ENCODE measurements at places on chromosomes 2 and 18. TPM values are rescaled to one million over a fixed set of nuclear protein-coding genes. Genes with fewer than 3 reads are reported as not detected.

THSD7B gene
- not detected for total RNA-seq

PPP4R1 gene
- 40.2 TPM for total RNA-seq

CLK1 gene
- 228 TPM for total RNA-seq

ACVR1C gene
- total RNA-seq = 2.1 TPM

IKZF2 gene
- 20.6 TPM for total RNA-seq

IL1RL1 gene
- not detected for total RNA-seq

KCNJ13 gene
- not detected for total RNA-seq

THOC1 gene
- total RNA-seq = 52.1 TPM

FLACC1 gene
- total RNA-seq = 2.9 TPM

NXPH2 gene
- total RNA-seq = not detected

DSC2 gene
- total RNA-seq = not detected

APCDD1 gene
- not detected for total RNA-seq

ATOH8 gene
- total RNA-seq = not detected

EIF2AK2 gene
- total RNA-seq = 101 TPM

EXOC6B gene
- total RNA-seq = 22.7 TPM

RNMT gene
- total RNA-seq = 40.7 TPM

DNA sequence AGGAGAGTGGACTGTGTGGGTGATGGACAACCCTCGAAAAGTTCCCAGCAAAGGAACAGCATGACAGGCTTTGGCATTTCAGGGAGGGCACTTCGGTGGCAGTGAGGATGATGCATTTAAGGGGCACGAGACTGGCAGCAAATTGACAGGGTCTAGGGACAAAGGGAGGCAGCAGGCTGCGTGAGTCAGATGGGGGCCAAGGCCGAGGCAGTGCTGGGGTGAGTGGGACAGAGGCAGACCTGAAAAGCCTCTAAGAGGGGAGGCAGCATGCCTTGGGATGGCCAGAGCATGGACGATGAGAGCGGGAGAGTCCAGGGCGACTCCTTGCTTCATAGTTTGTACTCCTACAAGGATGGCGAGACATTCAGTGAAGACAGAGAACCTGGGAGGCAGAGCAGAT lies 49.5 kb upstream of the LYPD1 start:
- no peak for DNase-seq

GRCh38 chr2:176089843-176090395 lies 2.6 kb upstream of the HOXD13 start:
- DNase-seq = no peak

GRCh38 chr2:67945940-67946339 lies 116.9 kb downstream of the C1D start:
- no peak for DNase-seq

- no peak for DNase-seq
These were observed 14.2 kb downstream of the RBM43 start for GRCh38 chr2:151247432-151247831.

GRCh38 chr2:208565690-208566416 lies 159.3 kb downstream of the PTH2R start:
- no peak for DNase-seq

- no peak for DNase-seq
These were observed 78.5 kb downstream of the PRKCE start for GRCh38 chr2:45729753-45730512.

GRCh38 chr2:198652461-198652860 lies 805.3 kb downstream of the SATB2 start:
- no peak for DNase-seq

- peak; percentile 11 for DNase-seq
These were observed 11.6 kb downstream of the ECEL1 start for GRCh38 chr2:232476045-232476444.

GRCh38 chr18:23012249-23012648 lies 79.1 kb downstream of the RBBP8 start:
- DNase-seq = no peak

DNA sequence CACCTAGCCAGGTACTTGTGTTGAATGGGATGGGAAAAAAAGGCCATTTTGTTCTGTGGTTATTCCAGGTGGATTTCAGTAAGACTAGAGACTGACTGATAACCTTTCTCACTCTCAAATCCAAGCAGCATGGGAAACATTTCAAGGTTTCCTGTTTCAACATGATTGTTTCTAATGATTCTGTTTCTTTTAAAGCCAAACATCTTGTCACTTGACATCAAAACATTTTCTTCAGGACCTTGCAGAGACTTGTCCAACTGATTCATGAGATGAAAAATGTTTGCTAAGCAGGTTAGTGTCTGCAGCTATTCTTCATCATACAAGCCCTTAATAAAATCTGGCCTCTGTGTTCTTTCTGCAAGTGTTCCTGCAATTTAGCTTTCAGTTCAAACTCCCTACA lies 456.5 kb upstream of the CWC22 start:
- DNase-seq = no peak

GRCh38 chr2:217393585-217394032 lies 533.7 kb upstream of the TNP1 start:
- DNase-seq = no peak

- DNase-seq = no peak
These were observed 85.8 kb upstream of the HPCAL1 start for GRCh38 chr2:10216677-10217488.

- no peak for DNase-seq
These were observed 1054.5 kb upstream of the FANCL start for GRCh38 chr2:59295524-59296162.

GRCh38 chr2:191675807-191676721 lies 1.9 kb upstream of the NABP1 start:
- peak; percentile 53 for DNase-seq

- no peak for DNase-seq
These were observed 7.8 kb downstream of the IL1F10 start for GRCh38 chr2:113075600-113075999.

DNA sequence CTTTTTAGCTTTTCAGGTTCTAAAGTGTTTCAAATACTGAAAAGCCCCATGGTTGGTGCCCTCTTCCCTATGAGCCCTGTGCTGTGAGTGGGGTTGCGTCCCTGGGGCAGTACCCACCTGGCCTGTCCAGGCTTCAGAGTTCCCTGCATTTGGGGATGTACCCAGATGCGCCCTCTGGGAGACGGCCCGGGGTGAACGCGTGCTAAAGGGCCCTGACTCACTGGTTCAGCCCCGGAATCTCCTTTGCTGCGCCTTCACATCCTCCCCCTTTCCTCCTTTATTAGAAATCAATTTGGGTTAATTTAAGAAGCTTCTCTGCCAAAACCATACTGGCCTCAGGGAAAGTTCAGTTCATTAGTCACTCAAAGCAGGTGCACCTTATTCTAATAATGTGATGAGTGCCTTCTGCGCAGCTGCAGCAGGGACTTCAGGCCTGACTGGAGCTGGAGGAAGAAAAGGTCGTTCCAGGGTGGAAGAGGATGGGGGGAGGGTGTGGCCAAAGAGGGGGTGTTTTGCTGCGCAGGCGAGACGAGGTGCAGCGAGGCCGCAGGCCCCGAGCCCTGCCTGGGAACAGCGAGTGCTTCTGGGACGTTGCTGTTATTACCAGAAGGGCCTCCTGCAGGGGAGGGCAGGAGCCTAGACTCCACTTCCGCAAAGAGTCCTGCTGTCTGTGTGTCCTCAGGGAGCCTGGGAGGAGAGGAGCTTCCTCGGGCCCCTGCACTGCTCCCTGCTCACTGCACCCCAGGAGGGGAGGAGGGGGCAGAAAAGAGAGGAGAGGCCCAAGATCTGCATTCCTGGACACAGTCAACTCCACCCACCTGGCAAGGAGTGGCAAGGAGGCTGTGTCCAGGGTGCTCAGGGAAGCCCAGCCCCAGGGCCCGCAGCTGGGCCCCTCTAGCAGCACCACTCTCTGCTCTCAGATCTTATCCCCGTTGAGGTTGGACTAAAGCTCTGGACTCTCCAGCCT lies 223.2 kb upstream of the PXDN start:
- DNase-seq = no peak

GRCh38 chr2:46806526-46806925 lies 109.1 kb downstream of the MCFD2 start:
- DNase-seq = no peak

DNA sequence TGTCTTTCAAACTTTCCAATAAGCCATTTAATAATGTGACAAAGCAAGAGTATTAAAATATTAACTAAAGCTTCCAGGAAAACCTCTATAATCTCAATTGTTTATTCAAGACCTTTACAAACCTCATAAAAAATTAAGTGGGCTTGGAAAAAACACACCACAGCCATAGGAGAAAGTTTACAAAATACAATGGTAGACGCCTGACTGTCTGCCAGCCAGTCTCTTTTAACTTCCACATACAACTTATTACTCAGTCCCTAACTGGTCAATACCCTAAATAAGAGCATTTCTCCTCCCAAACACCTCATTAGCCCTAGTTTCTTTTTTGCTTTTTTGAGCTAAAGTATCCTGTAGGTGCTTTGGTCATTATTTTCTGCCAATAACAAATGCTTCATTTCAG lies 247.4 kb upstream of the CYP26B1 start:
- DNase-seq = no peak

- no peak for DNase-seq
These were observed 218.9 kb upstream of the GYPC start for GRCh38 chr2:126437016-126437415.

DNA sequence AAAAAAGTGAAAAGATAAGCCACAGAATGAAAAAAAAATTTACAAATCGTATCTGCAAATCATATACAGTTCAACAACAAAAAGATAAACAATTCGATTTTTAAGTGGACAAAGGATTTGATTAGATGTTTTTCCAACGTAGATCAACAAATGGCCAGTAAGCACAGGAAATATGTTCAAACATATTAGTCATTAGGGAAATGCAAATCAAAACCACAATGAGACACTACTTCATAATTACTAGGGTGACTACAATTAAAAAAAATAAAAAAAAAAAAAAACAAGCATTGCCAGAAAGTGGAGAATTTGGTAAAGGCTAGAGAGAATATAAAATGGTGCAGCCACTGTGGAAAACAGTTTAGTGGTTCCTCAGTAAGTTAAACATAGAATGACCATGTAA lies 38.3 kb upstream of the RNU4ATAC start:
- no peak for DNase-seq

- no peak for DNase-seq
These were observed 39.5 kb downstream of the CYP26B1 start for GRCh38 chr2:72108121-72108520.

DNA sequence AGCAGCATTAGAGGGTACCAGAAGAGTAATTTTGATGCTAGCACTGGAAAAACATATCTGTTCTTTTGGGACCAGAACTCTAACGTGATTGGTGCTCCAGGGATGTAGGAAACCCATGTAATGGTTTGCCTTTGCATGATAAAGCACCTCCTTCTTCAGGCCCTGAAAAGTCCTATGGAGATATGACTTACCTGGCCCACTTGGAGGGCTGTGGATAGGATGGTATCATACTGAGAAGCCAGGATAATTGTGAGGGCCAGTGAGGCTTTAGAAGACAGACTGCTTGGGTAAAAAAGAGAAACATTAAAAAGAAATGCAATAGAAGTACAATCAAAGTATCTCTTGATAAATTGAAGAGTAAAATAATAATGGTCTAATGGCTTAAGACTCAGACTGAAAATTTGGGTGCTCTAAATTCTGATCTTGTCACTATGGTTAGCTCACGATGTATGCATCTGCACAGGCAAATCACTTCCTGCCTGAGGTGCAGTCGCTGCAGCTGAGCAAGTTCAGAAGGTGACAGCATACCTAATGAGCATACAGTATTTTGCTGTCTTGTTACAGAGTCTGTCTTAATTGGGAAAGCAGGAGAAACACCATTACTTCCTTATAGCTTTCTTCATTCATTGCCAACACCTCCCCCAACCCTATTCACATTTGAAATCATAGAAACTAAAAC lies 371.5 kb downstream of the NUP35 start:
- no peak for DNase-seq

DNA sequence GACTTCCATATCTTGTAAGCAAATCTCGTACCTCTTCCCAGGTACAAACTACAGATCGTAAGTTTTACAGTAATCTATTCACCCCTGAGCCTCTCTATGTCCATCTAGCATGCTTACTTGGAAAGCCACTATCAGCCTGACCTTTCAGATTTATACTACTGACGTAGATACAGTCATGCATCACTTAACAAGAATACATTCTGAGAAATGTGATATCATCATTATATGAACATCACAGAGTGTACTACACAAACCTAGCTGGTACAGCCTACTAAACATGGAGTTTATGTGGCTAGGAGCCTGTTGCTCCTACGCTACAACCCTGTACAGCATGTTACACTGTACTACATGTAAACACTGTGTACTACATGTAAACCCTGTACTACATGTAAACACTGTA lies 293.2 kb upstream of the ZNF804A start:
- no peak for DNase-seq

DNA sequence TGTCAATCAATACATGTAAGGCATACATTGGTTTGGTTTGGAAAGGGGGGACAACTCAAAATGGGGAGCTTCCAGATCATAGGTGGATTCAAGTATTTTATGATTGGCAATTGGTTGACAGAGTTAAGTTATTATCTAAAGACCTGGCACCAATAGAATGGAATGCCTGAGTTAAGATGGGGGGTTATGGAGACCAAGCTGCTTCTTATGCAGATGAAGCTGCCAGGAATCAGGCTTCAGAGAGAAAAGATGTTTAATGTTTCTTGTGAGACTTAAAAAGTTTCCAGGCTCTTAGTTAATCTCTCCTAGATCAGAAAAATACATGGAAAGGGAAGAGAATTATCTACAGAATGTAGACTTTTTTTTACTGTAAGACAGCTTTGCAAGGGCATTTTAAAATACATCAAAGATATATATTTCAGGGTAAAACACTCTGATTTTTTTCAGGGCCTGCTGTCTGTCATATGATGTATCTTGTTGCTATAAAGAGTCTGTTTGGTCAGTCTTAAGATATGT lies 1343.2 kb upstream of the LRRTM1 start:
- no peak for DNase-seq

GRCh38 chr2:218999021-218999880 lies 6.0 kb upstream of the CRYBA2 start:
- no peak for DNase-seq

GRCh38 chr2:229714080-229714735 lies at the start of gene DNER:
Gene DNER (minus strand): TSS chr2:229714555. CDS start chr2:229714423, 132 bp downstream.
- peak; percentile 75 for DNase-seq

DNA sequence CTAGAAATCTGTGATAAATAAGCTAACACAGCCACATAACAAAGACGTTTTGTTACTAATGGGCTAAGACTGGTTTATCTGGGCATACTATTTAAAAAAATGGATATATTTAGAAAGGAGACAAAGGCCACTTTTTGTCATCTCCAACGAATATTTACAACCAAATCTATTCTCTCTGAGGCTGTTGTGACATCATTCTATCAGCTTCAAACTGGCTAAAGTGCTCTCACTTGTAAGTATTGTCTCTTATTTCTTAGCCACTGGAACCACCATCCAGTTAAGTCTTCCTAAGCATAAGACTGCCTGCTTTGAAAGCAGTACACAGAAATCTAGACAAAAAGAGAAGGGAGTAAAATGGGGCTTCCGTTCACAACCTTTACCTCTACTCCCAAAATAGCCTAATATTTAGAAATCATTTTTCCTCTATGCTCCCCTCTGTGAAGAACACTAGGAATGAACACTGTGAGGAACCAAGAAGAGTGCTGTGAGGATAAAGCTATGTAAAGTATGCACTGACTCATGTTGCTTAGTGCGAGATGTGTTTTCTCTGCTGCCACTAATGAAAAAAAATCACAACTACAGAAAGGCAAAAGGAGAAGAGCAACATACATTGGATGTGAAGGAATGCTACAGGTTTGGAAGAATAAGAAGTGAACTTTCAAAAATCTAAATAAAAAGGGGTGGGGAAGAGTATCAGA lies 264.1 kb downstream of the EXOC6B start:
- DNase-seq = no peak

- no peak for DNase-seq
These were observed 10.4 kb upstream of the UBE2F start for GRCh38 chr2:237956402-237956736.
